Right hindlimb (tissue), 1 donor: ENCODE measurements at places on chromosomes 6 and 20.
A peak's percentile ranks its signal among the peaks of the same experiment; 100 is the strongest.

DNA sequence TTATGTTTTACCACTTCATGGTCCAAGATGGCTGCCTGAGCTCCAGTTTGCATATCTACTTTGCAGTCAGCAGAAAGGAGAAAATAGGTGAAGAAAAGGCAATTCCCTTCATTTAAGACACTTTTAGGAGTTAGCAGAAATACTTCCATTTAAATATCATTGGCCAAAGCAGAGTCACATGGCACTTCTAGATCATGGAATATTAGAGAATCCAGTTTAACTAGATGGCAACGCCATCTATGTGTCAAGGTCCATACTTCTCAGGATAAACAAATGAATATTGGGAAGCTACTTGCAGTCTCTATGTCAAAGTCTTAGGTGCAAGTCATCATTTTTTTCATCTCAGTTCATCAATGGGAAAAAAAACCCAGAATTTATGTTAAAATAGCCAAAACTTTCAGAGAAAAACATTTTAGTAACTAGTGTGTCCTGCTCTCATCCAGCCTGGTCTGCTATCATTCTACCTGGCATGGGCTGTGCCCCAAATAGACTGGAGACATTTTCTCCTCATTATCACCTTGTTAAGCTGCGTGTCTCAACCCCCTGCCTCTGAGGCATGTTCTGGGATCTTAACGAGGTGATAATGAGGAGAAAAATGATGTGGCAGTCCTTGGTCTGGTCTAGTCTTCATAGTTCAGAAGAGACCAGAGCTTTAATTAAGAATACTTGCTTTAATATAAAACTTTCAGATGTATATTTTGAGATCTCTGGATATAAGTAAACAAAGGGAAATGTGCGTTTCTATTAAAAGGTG is 227.3 kb downstream of the TBX18 start:
- no peak for DNase-seq

- no peak for DNase-seq
Observed at GRCh38 chr6:169225131-169225576, 28.5 kb downstream of the THBS2 start.

GRCh38 chr20:43776691-43777090 is 49.9 kb upstream of the GTSF1L start:
- DNase-seq: no peak

DNA sequence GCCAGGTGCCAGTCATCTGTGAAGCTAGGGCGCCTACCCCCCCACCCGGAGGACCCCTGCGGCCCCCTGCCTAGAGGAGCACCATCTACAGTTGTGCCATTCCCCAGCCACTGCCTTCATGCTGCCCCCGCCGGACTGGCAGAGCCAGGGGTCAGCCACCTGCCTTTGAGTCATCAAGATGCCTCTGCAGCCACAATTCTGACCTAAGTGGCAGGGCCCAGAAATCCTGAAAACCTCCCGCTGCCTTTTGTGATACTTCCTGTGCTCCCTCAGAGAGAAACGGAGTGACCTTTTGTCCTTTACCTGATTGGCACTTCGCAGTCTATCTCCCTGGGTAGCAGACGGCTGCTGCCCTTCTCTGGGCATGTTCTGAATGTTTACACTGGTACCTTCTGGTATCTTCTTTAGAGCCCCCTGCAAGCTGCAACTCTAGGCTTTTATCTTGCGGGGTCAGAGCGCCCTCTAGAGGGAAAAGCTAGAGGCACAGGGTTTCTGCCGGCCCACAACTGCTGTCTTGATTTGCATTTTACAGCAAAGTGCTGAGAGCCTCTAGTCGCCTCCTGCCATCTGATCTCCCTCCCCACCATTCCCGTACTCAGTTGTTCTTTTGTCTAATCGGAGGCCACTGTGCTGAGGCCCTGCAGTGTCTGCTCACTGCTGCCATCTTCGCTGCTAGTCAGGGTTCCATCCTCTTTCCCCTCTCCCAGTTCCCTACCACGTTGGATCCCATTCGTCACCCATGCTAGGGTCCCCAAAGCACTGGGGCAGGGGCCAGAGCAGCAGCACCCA is 26.9 kb downstream of the SPATA2 start:
- DNase-seq: peak; percentile 72

- no peak for DNase-seq
Observed at GRCh38 chr6:10585209-10585845, 64.2 kb downstream of the GCNT2 start.

GRCh38 chr6:117971637-117972036 is 64.6 kb downstream of the SLC35F1 start:
- no peak for DNase-seq

DNA sequence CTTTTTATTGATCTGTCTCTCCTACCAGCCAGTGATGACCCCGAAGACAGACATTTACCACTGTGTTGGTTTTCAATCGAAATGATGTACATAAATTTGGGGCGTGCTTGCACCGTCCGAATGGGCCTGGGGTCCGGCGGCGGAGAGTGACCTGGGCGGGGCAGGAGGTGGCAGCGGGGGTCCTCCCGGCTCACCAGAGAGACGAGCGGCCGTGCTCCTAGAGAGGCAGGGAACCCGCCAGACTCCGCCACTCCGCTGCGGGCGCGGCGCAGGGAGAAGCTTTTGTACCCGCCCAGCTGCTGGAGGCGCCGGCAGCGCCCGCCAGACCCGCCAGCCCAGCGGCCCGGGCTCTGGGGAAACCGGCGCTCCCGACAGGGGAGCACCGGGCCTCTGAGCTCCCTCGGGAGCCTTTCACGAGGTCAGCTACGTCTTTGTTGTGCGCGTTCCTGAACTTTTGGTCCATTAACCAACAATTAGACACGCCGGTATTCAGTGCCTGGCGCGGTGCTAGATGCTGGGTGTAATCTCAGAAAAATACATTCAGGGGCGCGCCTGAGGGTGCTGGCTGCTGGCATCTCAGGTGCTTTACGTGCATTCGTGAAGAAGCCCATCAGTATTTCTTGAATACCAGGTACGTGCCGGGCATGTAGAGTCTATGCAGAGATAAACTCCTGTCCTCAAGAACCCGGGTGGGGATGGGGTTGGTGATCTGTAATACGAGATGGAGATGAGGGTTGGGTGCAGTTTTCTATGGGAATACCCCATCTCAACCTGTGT is at the start of gene PGBD1:
TSS of gene PGBD1 (plus strand) at position 285 of the 777 bp plus-strand sequence. CDS start 2,242 bp downstream, outside the sequence.
- DNase-seq: peak; percentile 83

DNA sequence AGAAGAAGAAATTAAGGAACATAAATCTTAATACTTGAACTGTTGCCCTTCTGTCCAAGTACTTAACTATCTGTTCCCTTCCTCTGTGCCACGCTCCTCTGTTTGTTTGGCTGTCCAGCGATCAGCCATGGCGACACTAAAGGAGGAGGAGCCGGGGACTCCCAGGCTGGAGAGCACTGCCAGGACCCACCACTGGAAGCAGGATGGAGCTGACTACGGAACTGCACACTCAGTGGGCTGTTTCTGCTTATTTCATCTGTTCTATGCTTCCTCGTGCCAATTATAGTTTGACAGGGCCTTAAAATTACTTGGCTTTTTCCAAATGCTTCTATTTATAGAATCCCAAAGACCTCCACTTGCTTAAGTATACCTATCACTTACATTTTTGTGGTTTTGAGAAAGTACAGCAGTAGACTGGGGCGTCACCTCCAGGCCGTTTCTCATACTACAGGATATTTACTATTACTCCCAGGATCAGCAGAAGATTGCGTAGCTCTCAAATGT is 17.1 kb downstream of the IRF4 start:
- DNase-seq: peak; percentile 82

GRCh38 chr6:2827142-2827541 is 14.5 kb downstream of the SERPINB1 start:
- DNase-seq: no peak

DNA sequence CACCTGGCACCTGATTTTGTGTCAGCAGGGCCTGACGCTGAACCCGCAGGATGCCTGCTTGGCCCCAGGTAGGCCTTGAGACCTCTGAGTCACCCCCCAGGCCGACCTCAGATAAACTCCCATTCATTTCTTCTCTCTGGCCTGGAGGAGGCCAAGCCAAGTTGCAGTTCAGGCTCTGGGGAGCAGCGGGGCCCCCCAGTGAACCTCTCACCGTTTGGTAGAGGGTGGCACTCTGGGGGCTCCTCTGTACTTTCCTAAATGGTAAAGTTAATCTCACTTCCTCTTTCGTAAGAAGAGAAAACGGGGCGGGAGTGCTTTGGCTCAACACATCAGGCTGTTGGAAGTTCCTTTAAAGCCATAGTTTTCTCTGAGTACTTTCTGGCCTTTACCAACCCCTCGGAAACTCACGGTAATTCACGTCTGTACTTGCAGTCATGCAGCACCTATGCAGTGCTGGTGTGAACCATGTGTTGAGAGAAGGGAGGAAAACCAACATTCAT is 2.8 kb downstream of the SIRPA start:
- no peak for DNase-seq

- no peak for DNase-seq
Observed at GRCh38 chr6:36925809-36926208, 28.7 kb upstream of the PI16 start.

- DNase-seq: no peak
Observed at GRCh38 chr6:46850792-46851191, 57.6 kb downstream of the MEP1A start.

- DNase-seq: peak; percentile 84
Observed at GRCh38 chr6:113855500-113856374, 1.4 kb upstream of the MARCKS start.

- no peak for DNase-seq
Observed at GRCh38 chr6:40877362-40877761, 161.7 kb downstream of the UNC5CL start.
